ENCODE measurements at places on chromosomes 1 and 21. TPM values are rescaled to one million over a fixed set of nuclear protein-coding genes. Genes with fewer than 3 reads are reported as not detected.

DNA sequence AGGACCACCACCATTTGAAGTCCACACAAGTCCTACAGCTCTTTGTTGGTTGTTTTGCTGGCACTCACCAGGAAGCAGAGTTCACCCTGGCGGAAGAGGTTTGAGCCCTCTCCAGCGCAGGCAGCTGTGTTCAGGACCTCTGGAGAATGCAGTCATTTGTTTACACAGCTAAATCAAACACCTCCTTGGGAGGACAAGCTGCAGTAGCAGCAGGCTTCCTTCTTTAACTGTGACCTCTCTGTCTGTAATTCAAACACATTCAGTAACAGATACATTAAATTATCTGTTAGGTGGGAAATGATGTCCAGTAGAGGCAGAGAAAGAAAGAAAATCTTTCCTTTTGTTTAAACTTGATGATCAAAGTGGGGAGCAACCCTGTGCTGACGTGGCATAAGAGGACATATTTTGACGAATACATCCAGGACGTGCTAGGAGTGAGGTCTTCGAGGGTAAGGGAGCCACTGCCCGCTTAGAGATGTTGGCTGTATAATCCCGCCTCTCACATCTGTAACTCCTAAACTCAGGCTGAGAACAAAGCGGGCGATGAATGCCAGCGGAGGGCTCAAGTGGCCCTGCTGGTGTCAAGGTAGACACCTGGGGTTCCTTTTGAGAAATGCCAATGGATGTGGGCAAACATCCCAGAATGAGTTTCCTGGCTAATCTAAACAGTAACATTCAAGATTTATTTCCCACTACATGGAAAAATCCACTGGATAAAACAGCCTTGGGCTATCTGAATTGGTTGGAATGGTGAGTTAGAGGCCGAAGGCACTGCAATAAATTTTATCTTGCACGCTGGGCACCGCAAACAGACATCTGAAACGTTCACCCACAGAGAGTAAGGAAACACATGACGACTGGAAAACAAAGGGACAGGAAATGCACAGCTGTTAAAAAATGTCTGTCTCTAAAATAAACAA is 51.7 kb downstream of the ABCA4 start:
- DNase-seq: peak; percentile 73

DNA sequence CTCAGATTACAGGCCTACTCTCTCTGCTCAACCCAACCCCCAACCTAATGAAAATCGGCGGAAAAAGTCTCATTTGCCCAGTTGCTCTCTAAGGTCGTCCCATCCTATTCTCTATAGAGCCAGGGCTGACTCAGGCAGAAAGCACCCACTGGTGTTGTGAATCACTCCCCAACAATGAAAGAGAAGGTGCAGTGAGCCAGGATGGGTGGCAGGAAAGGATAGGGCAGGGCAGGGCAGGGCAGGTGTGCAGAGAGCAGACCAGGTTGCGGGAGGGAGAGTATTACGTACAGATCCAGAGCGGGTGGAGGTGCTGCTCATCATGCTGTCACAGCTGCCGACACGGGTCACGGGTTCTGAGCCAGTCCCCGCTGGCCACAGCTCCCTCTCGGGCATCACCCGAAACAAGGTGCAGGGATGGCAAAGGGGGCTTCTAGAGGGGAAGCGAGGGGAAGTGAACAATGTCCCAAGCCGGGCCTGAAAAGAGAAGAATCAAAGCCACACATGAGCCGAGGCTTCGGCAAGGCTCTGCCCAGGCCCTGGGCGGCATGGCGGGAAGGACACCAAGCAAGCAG is 5.3 kb downstream of the C1orf116 start:
- DNase-seq: peak; percentile 91

GRCh38 chr1:23963617-23964234 is 4.1 kb downstream of the PNRC2 start:
- DNase-seq: no peak

GRCh38 chr1:153658400-153659174 is at the start of gene SNAPIN:
Gene SNAPIN, plus strand, starts transcription at chr1:153658703. Its CDS starts 41 bp downstream, at chr1:153658744.
- peak; percentile 88 for DNase-seq

SH3BGRL3 gene
- polyA plus RNA-seq: 87.2 TPM

DNA sequence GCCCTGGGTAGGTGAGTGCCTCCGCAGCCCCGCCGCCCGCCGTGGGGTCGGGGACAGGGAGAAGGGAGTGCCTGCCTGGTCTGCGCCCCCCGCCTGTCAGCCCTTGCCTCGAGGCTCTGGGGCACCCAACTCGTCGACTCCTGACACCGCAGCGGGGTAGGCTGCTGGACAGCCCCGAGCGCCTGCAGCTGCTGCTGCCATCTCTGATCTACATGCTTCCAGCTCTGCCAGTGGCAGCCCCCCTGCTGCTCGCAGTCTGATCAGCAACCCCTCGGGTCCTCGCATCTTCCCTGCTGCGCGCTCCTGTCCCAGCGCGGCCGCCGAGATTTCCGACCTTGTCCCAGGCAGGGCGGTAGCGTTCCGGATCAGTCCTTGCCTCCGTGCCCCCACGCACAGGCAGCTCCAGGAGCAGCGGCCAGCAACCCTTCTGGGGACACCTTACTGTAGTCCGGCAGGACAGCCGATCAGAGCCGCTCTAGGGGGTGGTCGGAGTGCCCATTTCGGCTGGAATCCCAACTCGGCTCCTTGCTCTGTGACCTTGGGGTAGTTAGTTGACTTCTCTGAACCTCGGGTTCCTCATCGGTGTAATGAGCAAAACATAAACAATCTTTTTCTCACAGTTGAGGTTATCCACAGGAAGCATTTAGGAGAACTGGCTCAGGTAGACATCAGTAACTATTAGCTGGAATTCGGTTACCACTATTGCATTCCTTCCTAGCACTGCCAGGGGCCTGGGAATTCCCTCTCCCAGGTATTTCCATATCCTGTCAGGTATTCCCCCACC is 540 bp downstream of the BCAN start:
- no peak for DNase-seq
